IPS DF 19.7 (cell line): ENCODE measurements at places on chromosomes 2 and 18.

GRCh38 chr2:70616168-70616694, 62.6 kb upstream of the TGFA start:
- DNase-seq: no peak

- no peak for DNase-seq
Measured at GRCh38 chr18:58721566-58722239, 50.4 kb downstream of the MALT1 start.

DNA sequence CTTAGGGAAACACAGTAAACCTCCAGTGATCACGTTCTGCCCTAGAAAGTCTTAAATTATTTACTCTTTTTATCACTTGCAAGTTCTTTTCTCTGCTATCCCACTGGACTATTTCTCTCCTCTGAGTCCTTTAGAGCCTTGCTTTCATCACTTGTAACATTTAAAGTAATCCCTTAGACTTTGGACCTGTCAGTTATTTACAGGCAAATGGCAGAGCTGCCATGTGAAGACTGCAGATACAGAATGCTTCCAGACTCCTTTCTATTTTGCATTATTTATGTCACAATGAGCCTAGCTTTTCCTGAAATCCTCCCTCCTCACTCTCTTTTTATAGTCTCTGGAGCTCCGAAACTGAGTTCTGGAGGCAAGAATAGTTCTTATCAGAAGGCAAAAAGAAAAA, 325.6 kb upstream of the TRIB2 start:
- no peak for DNase-seq

DNA sequence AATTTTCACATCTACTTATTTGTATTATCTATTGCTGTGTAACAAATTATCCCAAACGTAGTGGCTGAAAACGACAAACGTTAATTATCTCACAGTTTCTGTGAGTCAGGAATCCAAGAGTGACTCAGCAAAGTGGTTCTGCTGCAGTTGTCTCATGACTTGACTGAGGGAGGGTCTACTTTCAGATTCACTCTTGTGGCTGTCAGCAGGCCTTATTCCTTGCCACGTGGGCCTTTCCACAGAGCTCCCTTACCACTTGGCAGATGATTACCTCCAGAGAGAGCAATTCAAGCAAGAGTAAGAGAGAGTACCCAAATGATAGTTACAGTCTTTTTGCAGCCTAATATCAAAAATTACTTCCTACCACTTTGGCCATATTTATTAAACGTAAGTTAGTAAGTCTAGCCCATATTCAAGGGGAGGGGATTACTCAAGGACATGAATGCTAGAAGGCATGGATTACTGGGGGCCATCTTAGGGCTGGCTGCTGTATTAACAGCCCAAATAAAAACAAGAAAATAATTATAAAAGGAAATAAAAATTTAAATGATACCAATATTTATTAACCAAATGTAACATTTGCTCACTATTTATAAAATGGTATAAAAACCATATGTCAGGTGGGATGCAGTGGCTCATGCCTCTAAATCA, 48.7 kb upstream of the NBEAL1 start:
- peak; percentile 17 for DNase-seq

- no peak for DNase-seq
Measured at GRCh38 chr18:46754188-46754587, 2.7 kb downstream of the ST8SIA5 start.

DNA sequence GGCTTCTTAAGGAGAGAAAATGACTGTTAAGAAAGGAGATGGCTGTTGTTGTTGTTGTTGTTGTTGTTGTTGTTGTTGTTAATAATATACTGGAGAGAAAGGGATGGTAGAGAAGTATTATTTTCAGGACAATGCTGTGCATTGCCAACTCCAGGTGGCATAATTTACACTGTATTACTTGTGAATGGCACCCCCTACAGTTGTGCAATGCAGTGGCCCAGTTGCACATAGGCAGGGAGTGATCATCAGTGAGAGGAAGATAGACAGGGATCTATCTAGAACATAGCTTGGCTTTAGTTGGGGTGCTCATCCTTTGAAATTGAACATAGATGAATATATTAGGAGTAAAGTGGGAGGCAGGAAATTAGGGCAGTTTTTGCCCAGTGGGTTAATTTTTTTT, 47.2 kb upstream of the TMEM163 start:
- no peak for DNase-seq

- no peak for DNase-seq
Measured at GRCh38 chr2:19362094-19362754, 3.8 kb upstream of the OSR1 start.

DNA sequence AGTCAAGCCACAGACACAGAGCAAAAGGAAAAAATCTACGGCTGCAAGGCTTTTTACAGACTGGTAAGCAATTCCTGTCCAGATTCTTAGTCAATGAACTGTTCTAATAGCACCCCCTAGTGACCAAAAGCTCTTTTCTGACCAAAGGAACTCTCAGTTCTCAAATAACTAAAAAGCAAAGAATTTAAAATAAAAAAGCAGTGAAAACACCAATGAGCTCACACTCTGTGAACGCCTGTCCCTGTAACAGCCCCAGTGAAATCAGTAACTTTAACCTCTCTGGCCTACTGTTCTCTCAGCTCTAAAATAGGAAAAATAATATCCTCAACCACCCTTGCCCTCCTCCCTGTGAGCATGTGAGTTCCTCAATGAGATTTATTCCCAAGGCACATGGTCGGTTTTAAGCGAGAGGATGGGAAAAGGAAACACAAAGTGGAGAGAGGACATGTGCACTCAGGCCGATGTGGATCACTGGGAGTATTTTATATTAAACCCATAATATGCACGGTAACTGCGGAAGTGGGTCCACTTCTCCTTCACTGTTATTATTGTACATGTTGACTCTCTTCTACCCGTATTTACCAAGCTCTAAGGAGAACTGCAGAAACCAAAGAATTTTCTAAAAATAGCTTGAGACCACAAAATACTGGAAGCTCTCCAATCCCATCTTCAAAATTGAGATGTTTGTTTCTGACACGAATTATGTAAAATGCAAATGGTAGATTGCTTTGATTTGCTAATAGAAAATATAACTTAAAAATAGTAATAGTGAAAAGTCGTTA, 128.5 kb downstream of the STK39 start:
- DNase-seq: no peak

- no peak for DNase-seq
Measured at GRCh38 chr2:74719066-74719465, 65.0 kb downstream of the SEMA4F start.

- no peak for DNase-seq
Measured at GRCh38 chr2:138827426-138828054, 47.4 kb upstream of the NXPH2 start.

GRCh38 chr2:191839918-191840804, 6.7 kb downstream of the CAVIN2 start:
- no peak for DNase-seq
